ENCODE measurements at places on chromosomes 4 and X. TPM values are rescaled to one million over a fixed set of nuclear protein-coding genes. Genes with fewer than 3 reads are reported as not detected.

PNMA5 gene
- not detected for total RNA-seq

TMEM31 gene
- not detected for total RNA-seq

FRAS1 gene
- 9.9 TPM for total RNA-seq

CT45A2 gene
- not detected for total RNA-seq

NEIL3 gene
- total RNA-seq: 10.2 TPM

BGN gene
- 15.7 TPM for total RNA-seq

WAS gene
- total RNA-seq: 0.46 TPM

ZNF674 gene
- total RNA-seq: 7.6 TPM

CNGA1 gene
- total RNA-seq: not detected

NCAPG gene
- 61.1 TPM for total RNA-seq

NUDT6 gene
- total RNA-seq: 10.4 TPM
